ENCODE measurements at places on chromosomes 7 and 10. TPM values are rescaled to one million over a fixed set of nuclear protein-coding genes. Genes with fewer than 3 reads are reported as not detected.

Gene PVRIG
- total RNA-seq, result not detected

- no peak for DNase-seq
Measured at GRCh38 chr7:88396295-88396947, 89.7 kb upstream of the STEAP4 start.

GRCh38 chr10:119301397-119301796, 94.0 kb downstream of the GRK5 start:
- DNase-seq, result no peak

DNA sequence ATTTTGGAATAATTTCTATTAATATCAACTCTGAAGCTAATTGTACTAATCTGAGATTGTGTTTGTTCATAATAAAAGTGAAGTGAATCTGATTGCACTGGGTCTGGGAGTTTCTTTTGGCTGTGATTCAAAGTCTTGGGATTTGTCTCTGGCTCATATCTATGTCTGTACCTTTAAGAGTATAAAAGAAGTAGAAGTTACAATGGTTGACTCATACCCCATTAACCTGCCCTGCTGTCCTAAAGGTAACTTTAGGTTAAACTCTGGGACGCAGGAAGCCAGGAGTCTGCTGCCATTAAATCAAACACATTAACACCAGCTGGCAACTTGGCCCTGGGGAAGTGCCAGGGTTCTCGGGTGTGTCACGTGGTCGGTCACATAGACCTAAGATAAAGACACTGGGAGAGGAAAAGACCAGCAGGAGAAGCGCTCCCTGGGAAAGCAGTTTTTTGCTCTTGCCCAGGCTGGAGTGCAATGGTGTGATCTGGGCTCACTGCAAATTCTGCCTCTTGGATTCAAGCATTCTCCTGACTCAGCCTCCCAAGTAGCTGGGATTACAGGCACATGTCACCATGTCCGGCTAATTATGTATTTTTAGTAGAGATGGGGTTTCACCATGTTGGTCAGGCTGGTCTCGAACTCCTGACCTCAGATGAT, 17.8 kb downstream of the SCD start:
- DNase-seq, result peak; percentile 95

Measured in left colon (tissue), 2 donors.